Foreskin melanocyte (primary cell): ENCODE measurements at places on chromosomes 13 and 19.

GRCh38 chr13:27007166-27007565, 164.4 kb downstream of the USP12 start:
- no peak for DNase-seq

DNA sequence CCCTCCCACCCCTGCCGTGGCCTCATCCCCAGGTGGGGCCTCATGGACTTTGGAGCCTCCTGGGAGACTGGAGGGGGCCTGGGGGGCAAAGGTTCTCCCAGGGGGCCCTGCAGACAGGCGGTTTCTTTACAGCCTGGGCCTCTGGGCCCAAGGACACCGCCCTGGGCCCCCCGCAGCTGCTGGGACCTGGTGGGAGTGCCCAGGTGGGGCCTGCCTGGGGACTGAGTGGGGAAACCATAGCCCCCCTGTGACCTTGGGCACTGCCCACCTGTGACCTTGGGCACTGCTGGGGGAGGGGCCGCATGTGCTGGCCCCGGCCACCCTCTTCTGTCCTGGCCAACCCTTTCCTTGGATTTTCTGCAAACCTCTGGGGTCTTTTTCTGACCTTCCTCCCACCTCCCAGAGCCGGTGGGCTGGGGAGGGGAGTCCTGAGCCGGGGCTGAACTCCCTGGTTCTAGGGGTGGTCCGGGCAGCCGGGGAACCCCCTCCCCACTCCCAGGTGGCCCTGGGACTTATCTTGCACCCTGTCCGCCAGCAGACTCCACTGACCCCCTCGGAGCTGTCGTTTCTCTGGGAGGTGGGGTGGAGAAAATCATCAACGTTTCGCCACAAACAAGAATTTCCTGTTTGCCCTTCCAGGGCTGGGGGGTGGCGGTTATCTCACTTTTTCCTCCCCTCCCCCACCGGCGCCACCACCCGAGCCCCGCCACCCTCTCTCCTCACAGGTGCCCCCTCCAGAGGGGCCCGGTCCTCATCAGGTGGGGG, 27.0 kb downstream of the ARID3A start:
- DNase-seq = no peak

DNA sequence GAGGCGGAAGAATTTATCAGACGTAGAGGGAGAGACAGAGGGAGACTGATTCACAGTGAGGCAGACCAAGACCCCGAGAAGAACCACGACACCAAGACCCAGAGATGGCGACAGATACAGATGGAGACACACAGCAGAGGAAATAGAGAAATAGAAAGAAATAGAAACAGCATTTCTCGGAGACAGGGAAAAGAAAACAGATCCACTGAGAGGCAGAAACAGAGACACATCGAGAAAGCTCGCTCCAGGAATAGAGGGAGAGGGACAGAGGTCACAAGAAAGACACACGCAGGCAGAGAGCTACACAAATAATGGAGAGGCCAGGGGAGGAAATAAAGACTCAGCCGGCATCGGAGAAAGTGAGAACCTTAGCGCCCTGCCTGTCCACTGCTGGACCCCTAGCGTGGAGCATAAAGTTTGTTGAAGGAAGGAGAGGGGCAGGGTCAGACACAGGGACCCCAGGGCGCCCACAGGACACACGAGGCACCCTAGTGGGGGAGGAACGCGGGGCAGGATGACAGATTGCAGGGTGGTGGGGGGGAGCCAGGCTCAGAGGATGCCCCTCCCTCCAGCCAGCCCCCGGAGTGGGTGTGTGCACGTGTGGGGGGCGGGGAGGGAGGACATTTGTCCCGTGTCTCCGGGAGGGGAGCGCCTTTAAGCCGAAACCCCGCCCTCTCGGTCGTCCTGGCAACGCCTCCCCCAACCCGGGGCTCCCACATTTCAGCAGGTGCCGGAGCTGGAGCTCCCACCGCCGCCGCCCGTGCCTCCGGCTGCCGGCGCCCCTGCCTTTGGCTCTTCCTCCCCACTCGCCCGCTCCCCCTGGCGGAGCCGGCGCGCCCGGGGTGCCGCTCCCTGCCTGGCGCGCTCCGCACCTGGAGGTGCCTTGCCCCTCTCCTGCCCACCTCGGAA, at the start of gene PRKCG:
TSS of gene PRKCG (plus strand) at position 716 of the 909 bp plus-strand sequence. CDS start 298 bp downstream, outside the sequence.
- no peak for DNase-seq

DNA sequence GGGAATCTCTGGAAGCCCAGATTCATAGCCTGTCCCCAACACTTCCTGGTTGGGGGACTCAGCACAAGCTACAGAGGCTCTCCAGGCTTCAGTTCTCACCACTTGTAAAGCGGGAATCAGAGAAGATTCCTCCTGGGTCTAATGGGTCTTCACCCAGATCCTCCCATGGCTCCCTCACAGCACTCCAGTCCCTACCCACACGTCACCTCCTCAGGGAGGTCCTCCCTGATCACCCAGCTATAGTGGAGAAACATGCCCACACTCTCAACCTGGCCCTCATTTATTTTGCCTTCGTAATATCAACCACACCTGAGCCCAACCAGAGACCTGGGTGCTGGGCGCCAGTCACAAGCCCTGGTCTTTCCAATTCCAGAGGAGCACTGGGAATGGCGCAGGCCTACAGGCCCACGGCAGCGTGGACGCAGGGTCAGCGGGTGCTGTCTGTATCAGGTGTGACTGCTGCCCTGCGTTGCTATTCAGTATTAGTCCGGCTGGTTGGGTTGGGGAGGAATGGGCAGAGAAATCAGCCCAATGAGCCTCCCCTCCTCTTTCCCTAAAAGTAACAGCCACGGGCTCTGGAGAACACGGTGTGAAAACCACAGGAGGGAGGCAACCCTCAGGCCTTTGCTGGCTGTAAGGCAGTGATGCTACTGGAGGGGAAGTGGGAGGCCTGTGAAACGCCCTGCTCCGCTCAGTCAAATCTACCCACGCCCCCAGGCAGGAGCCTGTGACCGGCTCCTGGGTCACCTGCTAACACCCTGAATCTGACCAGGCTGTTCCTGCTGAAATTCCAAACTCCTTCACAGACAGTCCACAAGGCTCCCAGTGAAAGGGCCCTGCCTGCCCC, 5.2 kb downstream of the AKT2 start:
- no peak for DNase-seq

- peak; percentile 62 for DNase-seq
Measured at GRCh38 chr13:77386880-77387606, 60.1 kb upstream of the MYCBP2 start.

GRCh38 chr13:73325723-73326558, 267.1 kb downstream of the KLF5 start:
- no peak for DNase-seq

DNA sequence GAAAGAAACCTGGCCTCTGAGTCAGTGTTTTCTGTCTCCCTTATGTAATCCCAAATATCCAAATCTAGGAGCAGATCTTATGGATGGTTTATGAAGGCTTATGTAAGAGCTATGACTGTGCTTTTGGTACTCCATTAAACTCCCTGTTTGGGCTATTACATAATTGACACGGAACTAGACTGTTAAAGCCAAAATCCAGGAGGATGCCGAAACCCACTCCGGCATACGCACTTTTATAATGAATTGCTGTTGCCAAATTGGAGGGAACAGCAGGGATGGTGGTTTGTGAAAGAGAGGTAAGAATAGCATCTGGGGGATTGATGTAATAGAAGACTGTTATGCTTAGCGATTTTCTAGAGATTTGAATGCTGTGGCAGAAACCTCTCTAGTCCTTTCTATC, 2.0 kb downstream of the MTUS2 start:
- DNase-seq = no peak

GRCh38 chr13:20585371-20585770, 18.4 kb downstream of the IFT88 start:
- DNase-seq = no peak
